ENCODE measurements at places on chromosomes 1 and 21.

- H3K27ac ChIP-seq = no peak overlapping the region
- H3K4me1 ChIP-seq = peaks cover 58% of the 10 kb centered on the region
- no peaks in the 10 kb centered on the region for H3K36me3 ChIP-seq
- DNase-seq = no peak
These were observed 6.5 kb downstream of the AIRE start for GRCh38 chr21:44291936-44292811.

- H3K27me3 ChIP-seq = no peaks in the 10 kb centered on the region
- no peaks in the 10 kb centered on the region for H3K4me1 ChIP-seq
- no peak for DNase-seq
- H3K36me3 ChIP-seq = no peaks in the 10 kb centered on the region
- no peak overlapping the region for H3K27ac ChIP-seq
These were observed 159.8 kb downstream of the PLPPR4 start for GRCh38 chr1:99424087-99424486.

- H3K4me3 ChIP-seq = no peak overlapping the region
- H3K4me1 ChIP-seq = peaks cover 19% of the 10 kb centered on the region
- no peaks in the 10 kb centered on the region for H3K36me3 ChIP-seq
- H3K27me3 ChIP-seq = peaks cover 37% of the 10 kb centered on the region
These were observed 5.5 kb downstream of the AZIN2 start for GRCh38 chr1:33086384-33086850.

DNA sequence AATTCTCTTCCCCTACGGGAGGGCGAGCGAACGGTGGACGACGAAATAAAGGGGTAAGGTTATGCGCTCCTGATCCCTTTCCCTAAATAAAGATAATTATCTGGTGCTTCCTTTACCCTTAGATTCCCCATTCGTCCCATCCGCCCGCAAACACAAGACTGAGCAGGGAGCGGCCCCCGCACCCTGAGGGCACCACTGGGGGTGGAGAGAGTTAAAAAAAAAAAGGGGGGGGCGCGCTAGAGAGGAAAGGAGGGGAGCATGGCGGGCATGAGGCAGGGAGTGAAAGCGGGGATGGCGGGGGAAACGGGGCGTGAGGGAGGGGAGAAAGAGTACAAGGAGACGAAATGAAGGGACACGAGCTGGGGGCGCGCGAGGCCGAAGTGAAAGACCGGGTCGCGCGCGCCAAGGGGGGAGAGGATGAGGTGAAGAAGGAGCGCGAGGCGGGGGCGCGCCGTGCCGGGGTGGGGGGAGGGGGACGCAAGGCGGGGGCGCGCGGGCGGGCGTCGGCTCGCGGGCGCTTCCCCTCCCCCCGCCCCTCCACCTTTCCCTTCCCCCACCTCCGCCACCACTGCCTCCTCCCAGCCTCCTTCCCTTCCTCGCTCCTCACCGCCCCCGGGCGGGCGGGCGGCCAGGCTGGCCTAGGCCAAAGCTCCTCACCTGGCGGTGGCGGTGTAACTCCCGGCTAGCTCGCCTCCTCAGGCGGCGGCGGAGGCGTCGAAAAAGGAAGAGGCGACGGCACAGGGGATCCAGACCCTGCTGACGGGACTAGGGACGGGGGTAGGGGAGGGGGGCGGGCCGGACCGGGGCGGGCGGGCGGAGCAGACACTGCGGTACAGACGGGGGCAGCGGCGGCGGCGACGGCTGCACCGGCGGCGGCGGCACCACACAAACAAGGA, 448 bp downstream of the GATAD2B start:
- H3K36me3 ChIP-seq = peaks cover 21% of the 10 kb centered on the region
- DNase-seq = no peak

- no peaks in the 10 kb centered on the region for H3K27me3 ChIP-seq
- peaks cover 29% of the 10 kb centered on the region for H3K4me1 ChIP-seq
- no peaks in the 10 kb centered on the region for H3K36me3 ChIP-seq
- H3K27ac ChIP-seq = peak overlapping the region; percentile 98
These were observed 93.9 kb downstream of the NID1 start for GRCh38 chr1:235971020-235971419.

DNA sequence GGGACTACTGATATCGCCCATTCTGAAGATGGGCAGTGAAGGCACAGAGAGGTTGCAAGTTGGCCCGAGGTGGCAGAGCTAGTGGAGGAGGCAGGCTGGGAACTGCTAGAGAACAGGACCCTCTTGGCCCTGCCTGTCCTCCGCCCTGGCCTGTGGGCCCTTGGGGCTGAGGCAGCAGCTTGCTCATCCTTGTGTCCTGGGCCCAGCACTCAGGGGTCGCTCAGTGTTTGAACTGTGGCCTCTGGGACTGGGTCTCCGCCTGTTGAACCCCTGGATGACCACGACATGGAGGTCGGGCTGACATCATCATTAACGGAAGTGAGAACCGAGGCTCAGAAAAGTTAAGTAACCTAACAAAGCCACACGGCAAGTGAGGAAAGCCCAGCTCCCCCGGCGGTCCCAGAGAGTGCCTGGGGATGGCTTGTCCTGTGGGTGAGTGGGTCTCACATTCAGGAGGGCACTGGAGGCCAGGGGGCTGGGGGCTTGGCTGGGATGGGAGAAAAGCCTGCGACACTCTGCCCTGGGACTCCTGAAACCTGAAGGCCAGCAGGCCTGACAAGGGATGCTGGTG, 23.0 kb upstream of the DDOST start:
- peaks cover 22% of the 10 kb centered on the region for H3K27me3 ChIP-seq
- no peak overlapping the region for H3K27ac ChIP-seq
- H3K36me3 ChIP-seq = no peaks in the 10 kb centered on the region
- peaks cover 9% of the 10 kb centered on the region for H3K4me1 ChIP-seq

GRCh38 chr21:36070999-36071398, 1.2 kb downstream of the CBR1 start:
- no peak overlapping the region for H3K27ac ChIP-seq
- no peak for DNase-seq
- H3K36me3 ChIP-seq = peaks cover 35% of the 10 kb centered on the region

DNA sequence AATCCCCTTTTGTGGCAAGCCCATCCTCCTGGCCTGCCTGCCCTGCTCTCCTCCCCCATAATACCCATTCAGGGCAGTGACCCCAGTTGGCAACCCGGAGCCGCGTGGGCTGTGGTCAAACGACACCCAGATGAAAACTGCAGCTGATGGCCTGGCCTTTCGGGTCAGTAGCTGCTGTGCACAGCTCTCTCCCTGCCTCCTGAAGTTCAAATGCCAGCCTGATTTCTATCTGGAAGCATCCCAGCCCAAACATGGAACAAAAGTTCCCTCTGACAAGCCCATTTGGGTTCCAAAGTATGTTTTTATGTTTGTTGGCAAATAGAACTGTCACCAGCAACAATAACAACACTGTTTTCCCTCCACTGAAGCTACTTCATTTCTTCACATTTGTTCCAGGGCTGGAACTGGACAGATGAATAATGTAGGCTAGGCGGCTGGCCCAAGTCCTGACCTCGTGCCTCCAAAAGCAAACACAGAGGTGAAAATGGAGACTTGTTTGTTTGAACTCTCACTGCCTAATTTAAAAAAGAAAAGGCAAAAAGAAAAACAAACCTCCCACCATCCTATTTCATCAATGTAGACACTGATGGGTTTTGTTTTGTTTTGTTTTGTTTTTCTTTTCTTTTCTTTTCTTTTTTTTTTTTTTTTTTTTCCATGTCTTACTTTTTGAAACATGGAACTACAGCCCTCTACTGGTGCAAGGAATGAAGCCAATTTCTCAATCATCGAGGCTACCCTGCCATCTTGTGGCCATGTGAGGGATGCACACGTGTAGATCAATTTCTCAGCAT, 179.0 kb downstream of the ADSS2 start:
- peaks cover 15% of the 10 kb centered on the region for H3K27me3 ChIP-seq
- no peak overlapping the region for H3K4me3 ChIP-seq
- no peaks in the 10 kb centered on the region for H3K36me3 ChIP-seq
- H3K27ac ChIP-seq = peak overlapping the region; percentile 71
- peak; percentile 60 for DNase-seq

GRCh38 chr21:21101911-21102310, 103.7 kb downstream of the NCAM2 start:
- no peaks in the 10 kb centered on the region for H3K4me1 ChIP-seq
- no peaks in the 10 kb centered on the region for H3K36me3 ChIP-seq
- H3K27me3 ChIP-seq = no peaks in the 10 kb centered on the region
- no peak for DNase-seq

DNA sequence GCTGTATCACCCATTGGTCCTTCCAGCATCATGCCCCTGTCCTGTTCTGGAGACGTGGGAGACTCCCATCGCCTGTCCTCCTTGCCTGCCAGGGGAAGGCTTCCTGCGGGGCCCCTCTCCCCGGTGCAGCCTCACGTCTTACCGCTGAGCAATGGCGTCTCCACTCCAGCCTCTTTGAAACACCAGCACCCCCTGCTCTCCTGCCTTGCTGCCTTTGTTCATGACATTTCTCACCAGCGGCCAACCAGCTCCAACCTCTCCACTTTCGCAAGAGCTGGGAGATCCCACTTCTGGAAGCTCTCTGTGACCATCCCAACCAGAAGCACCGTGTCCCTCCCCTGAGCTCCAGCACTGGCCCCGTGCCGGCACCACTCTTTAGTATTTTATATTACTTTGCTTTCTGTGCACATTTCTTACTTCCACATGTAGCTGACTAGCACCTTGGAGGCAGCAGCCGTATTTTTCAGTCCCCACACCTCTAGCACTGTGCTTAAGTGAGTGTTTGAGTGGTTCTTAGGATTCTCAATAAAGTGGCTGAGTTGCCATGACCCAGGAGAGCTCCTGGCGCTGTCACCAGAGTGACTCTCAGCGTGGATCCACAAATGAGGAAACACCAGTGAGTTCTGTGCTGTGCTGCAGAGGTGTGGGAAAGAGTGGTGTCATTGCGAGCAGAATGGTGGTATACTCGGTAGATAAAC, 83.5 kb downstream of the ATP5PO start:
- peaks cover 4% of the 10 kb centered on the region for H3K36me3 ChIP-seq
- DNase-seq = no peak
- no peak overlapping the region for H3K27ac ChIP-seq
- H3K27me3 ChIP-seq = peaks cover 4% of the 10 kb centered on the region
- H3K4me3 ChIP-seq = no peak overlapping the region

DNA sequence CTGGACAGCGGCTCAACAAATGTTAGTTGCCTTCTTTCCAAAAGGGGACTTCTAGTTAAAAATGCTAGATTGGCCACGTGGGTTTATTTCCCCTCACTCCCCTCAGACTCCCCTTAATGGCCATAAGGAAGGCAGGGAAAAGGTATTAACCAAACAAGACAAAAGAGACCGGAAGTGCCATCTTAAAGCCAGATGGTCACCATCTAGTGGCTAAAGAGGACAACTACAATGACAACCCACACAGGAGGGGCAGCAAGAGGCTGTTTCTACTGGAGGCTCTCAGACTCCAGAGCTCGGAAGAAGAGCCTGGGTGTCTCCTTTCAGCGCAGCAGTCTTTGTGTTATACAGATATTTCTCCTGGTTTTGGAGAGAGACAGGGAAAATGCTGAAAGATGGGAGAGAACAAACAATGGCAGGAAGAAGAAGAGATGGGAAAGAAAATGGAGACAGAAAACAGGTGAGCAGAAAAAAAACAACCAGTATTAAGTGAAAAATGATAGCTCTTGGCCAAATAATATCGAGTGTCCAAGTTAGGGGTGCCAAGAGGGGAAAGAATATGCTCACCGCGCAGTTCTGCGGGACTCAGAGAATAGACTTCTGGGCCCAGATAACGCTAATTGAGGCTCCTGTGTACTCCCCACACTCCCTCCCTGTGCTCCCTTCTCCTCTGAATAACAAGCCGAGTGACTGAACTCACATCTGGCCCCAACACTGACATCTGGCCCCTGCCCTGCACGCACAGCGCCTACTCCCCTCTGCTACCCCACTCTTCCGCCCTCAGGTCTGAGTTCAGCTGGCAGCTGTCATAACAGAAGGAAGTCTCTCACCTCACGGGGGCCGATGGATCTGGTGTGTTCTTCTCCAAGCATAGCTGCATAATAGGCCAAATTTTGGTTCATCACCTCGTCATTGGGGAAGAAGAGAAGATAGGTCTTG, 9.6 kb downstream of the P3H1 start:
- H3K4me3 ChIP-seq = no peak overlapping the region
- DNase-seq = no peak
- peaks cover 43% of the 10 kb centered on the region for H3K36me3 ChIP-seq
- peak overlapping the region; percentile 6 for H3K27ac ChIP-seq

GRCh38 chr1:11525151-11525505, 46.2 kb downstream of the DISP3 start:
- H3K36me3 ChIP-seq = no peaks in the 10 kb centered on the region
- H3K4me1 ChIP-seq = no peaks in the 10 kb centered on the region

Data from stimulated activated naive B cell treated with anti-CD40 and anti-IgM and Interleukin-4, amounts not matched to agents 10 μg/mL and 1 μg/mL and 100 μg/mL, for 72 hours (primary cell).